DMS79 (cell line): ENCODE measurements at places on chromosomes 12 and 14.

DNA sequence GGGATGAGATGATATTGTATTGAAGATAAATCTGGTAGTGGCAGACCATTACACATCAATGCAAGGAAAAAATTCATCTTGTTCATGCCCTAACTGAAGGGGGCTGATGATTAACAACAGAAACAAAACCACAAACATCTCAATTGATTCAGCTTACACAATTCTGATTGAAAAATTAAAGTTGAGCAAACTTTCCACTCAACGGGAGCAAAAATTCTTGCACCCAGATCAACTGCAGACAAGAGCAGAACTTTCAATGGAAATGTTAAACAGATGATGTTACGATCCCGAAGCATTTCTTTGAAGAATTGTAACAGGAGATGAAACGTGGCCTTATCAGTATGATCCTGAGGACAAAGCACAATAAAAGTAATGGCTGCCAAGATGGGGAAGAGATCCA, 172.4 kb upstream of the SOX5 start:
- no peak for DNase-seq

DNA sequence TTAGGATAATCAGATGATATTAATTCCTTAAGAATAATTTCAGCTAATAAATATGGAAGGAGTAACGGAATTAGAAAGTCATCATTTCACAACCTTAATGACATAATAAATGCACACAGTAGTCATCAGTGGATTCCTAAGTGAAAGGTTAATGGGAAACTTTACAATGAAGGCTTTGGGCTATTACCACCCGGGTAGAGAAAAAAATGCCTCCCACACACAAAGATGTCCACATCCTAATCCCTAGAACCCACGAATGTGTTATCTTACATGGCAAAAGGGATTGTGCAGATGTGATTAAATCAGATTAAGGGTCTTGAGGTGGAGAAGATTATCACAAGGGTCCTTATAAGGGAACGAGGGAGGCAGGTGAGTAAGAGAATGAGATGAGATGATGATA, 5.6 kb downstream of the TMED10 start:
- DNase-seq: no peak

GRCh38 chr12:6647083-6647604, at the start of gene ACRBP:
Gene ACRBP, minus strand, starts transcription at chr12:6647432. Its CDS starts 66 bp downstream, at chr12:6647366.
- DNase-seq: no peak

DNA sequence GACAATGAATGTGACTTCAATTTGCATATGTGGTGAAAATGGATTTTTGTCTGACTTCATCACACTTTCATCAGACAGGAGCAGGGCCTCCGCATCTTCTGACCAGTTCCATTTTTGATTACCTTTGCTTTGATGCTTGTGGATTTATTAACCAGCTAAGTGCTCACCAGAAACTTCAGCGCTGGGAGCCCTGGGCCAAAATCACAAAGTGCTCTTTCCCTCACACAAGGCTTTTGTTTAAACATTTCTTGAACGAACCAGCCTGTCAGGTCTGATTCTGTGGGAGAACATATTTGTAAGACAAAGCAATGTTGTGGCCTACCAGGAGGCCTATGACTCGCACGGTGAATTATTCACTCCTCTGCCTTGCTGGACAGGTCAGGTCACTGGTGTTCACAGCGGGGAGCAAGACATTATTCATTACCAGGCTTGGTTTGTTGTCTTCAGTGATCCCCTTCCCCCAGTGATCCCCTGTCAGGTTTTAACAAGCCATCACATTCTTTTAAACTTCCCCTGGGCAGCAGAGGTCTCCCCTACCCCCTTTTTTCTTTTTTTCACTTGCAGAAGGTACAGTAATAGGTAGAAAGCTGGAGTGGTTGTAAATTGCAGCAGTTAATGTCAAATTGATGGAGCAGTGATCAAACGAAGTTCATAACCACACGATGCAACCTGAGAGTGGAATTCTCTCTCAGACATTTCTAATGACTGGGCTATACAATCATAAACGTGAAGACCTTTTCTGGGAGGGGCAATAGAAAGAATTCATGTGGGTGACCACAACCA, 167.5 kb upstream of the PRICKLE1 start:
- DNase-seq: no peak

DNA sequence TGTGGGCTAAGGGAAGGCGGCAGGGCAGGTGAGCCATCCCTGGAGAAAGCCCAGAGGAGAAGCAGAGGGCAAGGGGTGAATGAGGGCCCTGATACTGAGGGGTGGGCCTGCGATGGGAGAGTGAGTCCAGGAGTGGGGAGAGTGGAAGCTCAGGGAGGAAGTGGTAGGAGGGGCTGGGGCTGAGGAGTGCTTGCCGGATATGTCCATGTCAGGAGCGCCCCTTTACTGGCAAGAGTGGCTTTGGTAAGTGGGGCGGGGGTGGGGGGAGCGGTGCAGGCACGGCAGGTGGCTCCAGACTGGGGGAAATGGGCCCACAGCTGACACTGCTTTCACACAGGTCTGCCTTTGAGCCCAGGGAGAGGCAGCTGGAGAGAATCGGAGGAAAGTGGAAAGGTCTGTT, 86.4 kb upstream of the GPR68 start:
- no peak for DNase-seq

GRCh38 chr12:95648990-95649791, 97.9 kb upstream of the USP44 start:
- no peak for DNase-seq

DNA sequence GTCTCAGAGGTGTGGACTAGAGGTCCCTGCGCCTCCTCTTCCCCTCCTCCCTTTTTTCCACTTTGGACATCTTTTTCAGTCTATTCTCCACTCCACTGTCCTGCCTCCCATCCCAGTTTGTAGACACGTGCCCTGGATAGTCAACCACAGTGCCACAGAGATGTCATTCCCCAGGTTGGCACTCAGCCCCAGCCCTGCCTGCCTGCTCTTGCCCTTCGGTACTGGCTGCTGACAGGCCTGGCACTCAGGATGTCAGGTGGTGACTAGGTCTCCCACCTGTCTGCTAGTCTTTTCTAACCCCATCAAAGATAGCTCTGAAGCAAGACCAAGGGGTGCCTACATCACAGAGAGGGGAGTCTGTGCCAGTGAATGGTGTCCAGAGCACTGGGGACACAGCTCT, 15.8 kb downstream of the KRT71 start:
- no peak for DNase-seq

- no peak for DNase-seq
Observed at GRCh38 chr14:42141328-42141727, 534.7 kb downstream of the LRFN5 start.

DNA sequence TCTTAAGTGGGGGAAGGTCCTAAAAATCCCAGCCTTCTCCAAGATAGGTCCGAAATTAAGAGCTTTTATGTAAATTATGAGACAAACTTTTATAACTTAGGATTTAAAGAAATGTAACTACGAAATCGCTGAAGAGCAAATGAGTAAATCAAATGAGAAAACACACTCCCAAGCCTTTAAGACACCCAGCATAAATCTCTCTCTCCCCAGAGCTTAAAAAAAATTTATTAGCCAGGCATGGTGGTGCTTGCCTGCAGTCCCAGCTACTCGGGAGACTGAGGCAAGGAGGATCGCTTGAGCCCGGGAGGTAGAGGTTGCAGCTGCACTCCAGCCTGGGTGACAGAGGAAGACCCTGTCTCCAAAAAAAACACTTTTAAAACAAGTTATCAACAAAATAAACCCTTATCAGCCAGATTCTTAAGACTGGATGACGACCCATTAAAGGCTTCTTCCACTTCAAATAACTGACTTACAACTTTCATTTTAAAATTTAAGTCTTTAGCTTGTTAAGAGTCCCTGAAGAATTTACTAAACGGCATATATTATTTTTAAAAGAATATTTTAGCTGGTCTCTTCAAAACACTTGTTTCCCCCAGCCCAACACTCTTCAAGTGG, 3.2 kb downstream of the PTGES3 start:
- DNase-seq: no peak

DNA sequence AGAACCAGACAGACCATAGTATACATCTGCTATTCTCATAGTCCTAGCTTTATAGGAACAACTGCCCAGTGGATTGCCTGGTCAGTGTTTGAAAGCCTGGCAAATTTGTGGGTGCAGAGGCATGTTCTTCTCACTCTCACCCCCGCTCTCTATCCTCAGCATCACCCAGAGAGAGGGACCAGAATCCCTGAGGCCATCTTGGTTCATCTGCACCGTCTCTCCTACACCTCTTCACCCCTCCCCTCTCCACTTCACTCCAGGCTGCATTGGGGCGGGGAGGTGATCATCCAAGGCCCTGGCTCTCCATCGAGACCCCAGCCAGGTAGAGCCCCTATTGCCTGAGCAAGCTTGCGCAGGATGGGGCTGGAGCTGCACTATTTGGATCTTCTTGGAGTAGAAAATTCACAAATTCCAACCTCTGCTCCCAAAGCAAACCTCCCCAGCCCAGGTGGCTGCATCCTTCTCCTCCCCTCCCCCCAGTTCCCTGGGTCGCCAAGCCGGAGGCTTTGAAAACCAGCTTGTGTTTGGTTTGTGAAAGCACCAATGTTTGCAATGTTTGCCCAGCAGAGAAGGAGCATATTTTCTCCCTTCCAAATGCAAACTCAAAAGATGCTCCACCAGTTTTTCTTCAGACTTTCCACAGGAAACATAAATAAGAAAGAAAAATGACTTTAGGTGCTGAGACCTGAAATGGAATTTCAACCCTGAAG, 18.6 kb upstream of the COL2A1 start:
- DNase-seq: no peak

DNA sequence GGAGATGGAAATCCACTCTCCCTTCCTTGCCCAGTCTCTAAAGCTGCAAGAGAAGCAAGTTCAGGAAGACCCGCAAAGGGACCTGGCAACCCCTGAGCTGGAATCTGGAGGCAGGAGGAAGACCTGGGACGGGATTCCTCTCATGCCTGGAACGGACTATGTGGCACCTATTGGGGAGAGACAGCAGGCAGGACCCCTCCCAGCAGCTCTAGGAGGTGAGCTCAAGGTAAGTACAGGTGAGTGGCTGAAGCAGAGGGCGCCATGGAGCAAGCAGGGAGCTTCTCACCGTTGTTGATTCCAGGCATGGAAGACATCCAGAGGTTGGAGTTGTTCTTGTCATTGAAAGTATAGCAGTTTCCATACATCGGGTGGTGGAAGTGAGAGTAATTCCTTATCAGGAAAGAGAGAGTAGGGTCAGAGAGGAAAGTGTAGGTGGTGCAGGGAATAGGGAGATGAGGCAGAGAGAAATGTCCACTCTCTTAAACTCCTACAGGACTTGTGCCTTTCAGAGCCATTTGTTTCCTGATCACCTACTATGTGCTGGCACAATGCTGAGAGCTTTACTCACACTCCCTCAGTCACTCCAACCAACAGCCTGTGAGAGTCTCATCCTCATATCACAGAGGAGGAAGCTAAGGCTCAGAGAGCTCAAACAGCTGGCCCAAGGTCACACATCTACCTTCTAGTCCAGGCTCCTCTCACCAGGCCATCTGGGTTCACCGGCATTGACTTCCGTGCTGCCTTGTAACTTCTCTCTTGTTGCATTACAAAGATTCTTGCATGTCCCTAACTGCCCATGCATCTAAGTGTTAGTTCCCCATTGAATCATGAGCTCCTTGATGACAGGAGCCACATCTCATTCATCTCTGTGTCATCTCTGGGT, 13.9 kb upstream of the TNFRSF1A start:
- DNase-seq: no peak

GRCh38 chr14:52801014-52801712, 9.8 kb upstream of the GNPNAT1 start:
- no peak for DNase-seq

DNA sequence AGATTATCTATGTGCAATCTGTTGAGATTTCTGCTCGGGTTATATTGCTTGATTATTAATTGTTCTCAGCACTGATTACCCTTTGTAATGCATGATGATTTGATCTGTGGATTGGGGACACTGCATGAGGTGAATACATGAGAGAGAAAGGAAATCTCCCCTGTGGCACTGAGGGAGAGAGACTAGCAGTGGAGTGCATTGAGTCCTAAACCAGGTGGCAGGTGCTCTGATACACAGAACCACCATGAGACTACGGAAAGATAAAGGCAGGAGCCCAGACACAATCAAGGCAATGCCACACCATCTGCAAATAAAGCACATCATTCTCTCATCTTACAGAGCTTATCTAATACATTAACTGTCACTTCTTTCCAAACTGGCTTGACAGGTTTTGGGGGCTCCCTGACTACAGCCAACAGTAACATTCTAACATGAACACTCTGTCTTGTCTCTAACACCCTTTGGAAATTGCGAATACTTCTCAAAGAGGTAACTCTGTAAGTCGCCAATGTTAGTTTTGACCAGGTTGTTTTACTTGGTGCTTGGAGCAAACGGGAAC, 37.6 kb upstream of the TSPAN8 start:
- no peak for DNase-seq

- DNase-seq: no peak
Observed at GRCh38 chr14:50785457-50786063, 45.4 kb downstream of the NIN start.

- DNase-seq: no peak
Observed at GRCh38 chr12:6831450-6831995, 3.3 kb downstream of the P3H3 start.

GRCh38 chr12:131854861-131855476, 26.8 kb downstream of the MMP17 start:
- DNase-seq: no peak

DNA sequence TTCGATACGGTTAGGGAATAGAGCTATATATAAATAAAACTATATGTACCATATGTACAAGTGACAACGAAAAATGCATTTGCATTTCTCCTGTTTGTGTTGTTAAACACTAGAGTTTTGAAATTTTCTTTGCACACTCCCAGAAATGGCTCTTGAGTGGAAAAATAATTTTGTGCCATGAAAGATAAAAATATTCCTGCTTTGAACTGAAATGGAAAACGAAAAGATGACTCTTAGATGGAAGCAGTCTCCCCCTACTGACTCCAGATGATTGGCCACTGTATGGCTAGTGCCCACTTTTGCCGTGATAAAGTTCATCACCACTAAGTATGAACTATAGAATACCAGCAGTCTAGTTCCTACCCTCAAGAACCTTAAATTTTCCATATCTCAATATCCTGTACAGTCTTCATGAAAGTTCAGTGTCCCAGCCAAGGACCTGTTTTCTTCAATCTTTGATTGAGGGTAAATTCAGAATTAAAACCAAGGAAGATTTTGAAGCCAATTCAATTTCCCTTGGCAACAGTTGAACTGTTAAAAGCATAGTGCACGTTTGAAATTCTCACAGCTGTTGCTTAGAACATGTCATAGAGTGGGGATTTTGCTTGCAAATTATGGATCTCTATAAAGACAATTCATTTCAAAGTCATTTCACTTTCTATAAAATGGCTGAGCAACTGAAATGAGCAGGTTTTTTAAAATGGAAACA, 1.6 kb upstream of the PPP2R5E start:
- DNase-seq: no peak

- no peak for DNase-seq
Observed at GRCh38 chr12:25813843-25814242, 144.6 kb upstream of the RASSF8 start.

GRCh38 chr14:28744126-28744525, 22.5 kb upstream of the FOXG1 start:
- no peak for DNase-seq

GRCh38 chr12:67382241-67382871, 113.2 kb downstream of the CAND1 start:
- DNase-seq: no peak
